ENCODE measurements at places on chromosomes 12 and 14.

- no peak for DNase-seq
These were observed 37.2 kb downstream of the LRP6 start for GRCh38 chr12:12229556-12230092.

GRCh38 chr14:56795284-56795622 lies 15.0 kb downstream of the OTX2 start:
- DNase-seq: no peak

DNA sequence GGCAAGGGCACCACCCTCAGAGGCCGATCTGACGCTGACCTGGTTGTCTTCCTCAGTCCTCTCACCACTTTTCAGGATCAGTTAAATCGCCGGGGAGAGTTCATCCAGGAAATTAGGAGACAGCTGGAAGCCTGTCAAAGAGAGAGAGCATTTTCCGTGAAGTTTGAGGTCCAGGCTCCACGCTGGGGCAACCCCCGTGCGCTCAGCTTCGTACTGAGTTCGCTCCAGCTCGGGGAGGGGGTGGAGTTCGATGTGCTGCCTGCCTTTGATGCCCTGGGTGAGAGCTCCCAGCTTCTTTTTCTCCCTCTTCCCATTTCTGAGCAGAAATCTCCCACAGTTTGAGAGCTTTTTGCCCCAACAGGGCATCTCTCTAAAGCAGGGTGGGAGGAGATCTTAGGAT lies 1.8 kb downstream of the OAS1 start:
- no peak for DNase-seq

DNA sequence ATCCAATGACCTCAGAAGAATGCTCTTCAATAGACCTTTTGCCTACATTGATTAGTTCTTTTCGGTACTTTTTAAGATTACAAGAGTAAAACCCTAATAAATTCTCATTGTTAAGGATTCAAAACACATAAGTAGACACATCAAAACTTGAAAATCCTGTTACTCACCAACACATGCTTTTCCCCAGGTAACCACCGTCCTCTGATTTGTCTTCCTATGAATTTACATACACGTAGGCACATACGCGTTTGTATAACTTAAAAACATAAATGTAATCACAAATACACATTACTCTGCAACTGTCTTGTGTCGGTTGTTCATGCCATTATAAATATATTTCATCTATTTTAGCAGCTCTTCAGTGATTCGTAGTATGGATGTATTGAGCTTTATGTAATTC lies 910 bp upstream of the WASHC4 start:
- DNase-seq: peak; percentile 36

- no peak for DNase-seq
These were observed 143.0 kb upstream of the ARID2 start for GRCh38 chr12:45586486-45586885.

DNA sequence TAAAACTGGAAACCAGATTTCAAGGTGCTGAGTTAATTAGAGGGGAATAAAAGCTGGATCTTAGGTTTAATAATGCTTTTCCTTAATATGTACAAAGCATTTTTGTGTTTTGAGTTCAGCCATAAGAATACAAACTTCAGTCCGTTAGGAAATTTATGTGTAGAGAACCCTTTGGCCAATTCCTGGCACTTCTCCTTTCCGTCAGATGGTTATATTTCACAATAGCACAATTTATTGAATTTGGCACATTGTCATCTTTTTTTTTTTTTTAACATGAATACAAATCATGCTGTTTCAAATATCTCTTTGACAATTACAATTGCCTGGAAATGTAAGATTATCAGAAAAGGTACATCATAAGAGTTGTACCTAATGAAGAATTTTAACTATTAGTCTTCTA lies 56.2 kb upstream of the DDHD1 start:
- DNase-seq: no peak

DNA sequence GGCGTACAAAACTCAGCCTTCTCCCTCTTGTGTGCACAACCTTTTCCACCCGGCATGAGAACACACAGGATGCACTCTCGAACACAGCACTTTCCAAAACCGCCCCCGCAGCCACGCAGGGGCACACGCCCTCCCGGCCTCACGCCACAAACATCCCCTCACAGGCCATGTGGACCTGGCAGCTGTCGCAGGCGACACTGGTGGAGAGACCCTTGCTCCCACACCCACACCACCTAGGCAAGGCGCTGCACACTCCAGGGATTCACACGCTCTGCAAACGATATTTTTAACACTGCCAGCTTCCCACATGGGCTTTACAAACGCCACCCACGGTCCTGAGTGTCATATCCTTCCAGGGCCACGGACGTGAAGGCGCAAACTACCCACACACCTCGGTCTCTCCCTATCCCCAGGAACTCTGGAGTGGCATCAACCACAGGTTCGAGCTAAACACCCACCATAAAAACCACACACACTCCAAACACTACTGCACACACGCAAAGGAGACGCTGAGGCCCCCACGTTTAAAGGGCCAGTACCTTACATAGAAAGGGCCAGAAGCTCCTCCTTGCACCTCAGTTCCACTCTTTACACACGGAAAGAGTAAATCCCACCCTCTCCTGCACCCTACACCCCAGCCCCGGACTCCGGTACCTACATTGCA lies 12.4 kb upstream of the ITGB7 start:
- no peak for DNase-seq

DNA sequence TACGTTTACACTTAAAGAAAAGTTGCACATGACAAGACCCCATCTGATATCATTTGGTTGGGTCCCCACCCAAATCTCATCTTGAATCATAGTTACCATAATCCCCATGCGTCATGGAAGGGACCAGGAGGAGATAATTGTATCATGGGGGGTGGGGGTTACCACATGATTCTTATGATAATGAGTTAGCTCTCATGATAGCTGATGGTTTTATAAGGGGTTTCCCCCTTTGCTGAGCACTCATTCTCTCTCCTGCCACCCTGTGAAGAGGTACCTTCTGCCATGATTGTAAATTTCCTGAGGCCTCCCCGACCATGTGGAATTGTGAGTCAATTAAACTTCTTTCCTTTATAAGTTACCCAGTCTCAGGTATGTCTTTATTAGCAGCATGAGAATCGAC lies 60.3 kb downstream of the PHLDA1 start:
- DNase-seq: no peak

DNA sequence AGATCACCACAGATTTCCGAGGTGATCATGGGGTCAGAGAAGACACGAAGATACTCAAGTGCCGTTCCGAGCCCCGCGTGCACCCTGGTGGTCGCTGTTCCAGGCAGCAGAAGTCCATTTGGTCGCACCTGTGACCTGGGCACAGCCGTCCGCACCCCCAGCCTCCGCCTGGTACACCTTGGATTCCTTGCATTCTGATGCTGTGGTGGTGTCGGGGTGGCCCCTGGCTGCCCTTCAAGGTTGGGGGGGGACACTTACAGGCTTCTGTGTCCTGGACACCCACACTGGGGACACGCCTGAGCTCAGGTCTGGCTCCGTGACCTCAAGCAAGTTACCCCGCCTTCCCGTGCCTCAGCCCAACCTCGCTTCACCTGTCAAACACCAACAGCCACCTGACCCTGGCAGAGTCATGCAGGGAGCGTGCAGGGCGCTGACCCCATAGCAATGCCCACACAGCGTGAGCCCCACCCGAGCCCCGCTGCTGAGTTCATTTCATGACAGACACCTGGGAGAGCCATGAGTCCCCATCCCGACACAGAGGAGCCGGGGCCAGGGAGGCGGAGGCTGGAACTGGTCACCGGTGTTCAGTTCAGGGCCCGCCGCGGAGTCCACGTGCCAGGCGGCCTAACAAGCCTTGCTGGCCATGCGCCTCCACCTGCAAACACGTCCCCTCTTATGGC lies 17.9 kb upstream of the GALNT9 start:
- no peak for DNase-seq

DNA sequence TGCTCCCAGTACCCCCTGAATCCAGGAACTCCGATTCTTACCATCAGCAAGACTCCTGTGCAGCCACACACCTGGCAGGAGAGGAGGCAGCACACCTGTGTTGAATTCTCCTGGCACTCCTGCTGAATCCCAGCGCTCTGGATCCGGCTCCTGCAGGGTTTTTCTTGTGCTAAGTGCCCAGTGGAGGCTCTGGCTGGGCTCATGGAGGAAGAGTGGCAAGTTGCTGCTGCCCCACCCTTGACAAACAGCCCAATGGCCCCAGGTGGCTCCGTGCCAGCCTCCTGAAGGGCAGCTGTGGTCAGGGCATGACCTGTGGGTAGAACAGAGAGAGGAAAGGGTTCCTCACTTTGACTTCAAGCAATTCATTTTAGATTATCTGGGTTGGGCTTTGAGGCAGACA lies 20.0 kb downstream of the CRACR2A start:
- no peak for DNase-seq

- DNase-seq: peak; percentile 27
These were observed 2.2 kb downstream of the RCOR1 start for GRCh38 chr14:102594514-102595175.

GRCh38 chr14:90239139-90239538 lies 17.2 kb upstream of the PSMC1 start:
- no peak for DNase-seq

GRCh38 chr14:100736269-100737180 lies 9.8 kb downstream of the DLK1 start:
- DNase-seq: no peak

Data from NCI-H2227 treated with DMSO at 0.1 percent for 48 hours (cell line).